ENCODE measurements at places on chromosomes 5 and 9.

GRCh38 chr5:123422433-123423277 is 548 bp downstream of the CEP120 start:
- no peak for DNase-seq

DNA sequence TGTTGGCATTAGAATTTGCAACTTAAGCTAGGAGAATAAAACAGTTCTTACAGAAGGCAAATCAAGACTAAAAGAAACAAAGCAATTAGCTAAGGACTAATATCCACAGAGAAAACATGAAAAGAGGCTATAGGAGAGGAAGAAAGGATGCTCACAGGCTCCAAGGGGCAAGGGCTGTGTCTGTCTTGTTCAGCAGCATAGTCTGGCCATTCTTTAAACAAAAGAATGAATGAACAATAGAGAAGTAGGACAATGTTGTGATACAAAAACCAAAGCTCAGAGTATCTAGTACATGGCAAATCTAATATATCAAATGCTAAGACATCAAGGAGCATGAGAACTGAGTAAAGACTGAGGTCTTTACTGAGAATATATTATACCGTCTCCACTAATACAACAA is 39.5 kb downstream of the PLPP1 start:
- no peak for DNase-seq

- DNase-seq = no peak
These were observed 451.1 kb downstream of the EBF1 start for GRCh38 chr5:158648631-158649030.

GRCh38 chr9:85321561-85321960 is 420.2 kb downstream of the AGTPBP1 start:
- DNase-seq = no peak

GRCh38 chr9:83151627-83152137 is 88.7 kb upstream of the RASEF start:
- no peak for DNase-seq

DNA sequence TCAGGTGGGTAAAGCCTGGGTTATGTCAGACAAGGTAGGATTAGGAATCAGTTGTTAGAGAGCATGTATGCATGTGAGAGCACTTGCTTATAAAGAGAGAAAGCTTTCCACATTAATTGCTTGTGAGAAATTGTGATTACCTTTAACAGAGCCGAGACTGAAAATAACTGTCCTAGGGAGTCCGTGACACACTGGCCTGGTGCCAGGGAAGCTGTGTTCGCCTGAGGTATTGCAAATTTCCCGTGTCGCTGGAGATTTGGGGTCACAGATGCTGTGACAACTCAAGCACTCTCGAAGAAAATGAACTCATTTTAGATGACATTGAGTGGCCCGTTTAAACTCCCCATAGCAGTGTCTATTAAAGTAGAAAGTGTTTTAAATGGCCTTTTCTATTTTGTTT is 9.6 kb downstream of the SLC1A1 start:
- DNase-seq = no peak

DNA sequence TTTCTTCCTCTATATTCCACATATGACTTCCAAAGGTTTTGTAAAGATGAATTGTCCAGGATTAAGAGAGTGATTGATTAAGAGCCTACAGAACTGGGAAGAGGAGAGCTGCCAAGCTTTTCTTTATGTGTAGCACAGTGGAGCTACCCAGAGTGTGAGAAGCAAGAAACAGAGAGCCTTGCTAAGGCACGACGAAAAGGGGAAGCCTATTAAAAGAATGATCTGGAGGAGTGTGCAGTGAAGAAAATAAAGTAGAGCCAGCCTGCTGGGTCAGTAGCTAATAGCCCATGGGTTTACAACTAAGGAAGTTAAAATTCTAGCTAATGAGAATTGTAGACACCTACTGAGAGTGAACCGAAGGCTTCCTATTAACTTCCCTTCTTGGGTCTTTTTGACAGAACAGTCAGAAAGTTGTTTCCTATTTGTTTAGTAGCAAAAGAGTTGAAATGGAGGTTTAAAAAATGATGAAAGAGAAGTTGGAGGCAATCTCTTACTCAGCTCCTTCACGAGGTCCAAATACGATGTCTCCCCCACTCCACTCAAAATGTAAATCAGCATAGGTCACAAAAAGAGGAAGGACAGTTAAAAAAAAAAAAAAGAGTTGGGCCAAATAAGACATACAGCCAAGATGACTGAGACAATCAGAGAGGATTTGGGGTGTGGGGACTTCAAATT is 957 bp upstream of the PRR16 start:
- no peak for DNase-seq

- no peak for DNase-seq
These were observed 90.5 kb upstream of the TNC start for GRCh38 chr9:115208501-115208900.

- DNase-seq = no peak
These were observed 51.6 kb upstream of the ELL2 start for GRCh38 chr5:96013254-96013653.

DNA sequence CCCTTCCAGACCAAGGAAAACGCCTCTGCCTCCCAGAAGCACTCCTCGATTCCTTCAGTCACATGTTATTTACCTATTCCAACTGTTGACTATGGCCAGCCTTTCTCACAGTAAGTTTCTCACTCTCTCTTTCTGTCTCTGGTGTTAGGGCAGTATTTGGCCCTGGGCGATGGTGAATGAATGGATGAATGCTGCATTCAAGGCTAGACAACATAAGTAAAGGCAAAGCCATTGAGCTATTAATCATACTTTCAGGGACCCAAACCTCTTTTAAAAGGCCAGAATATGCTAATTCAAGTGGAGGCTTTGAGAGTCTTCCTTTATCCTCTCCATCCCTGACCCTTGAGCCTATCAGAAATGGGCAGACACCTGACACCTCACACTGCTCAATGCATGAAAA is 78.5 kb downstream of the SEC61B start:
- no peak for DNase-seq

DNA sequence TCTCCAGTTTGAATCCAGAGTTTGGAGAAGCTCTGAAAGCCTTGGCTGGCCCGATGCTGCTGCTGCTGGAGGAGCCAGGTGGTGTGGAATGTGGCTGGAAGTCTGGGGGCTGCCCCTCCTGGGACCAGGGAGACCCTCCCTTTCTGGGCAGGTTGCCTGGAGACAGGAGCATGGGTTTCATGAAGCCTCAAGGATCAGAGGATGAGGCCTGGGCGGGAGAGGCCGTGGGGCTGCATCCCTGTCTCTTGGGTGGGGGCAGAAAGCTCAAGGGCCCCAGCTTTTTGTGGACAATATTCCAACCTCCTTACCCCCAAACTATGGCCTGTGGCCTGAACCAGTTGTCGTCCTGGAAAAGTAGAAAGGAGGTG is 10.1 kb downstream of the FGF18 start:
- no peak for DNase-seq

GRCh38 chr5:57681942-57682341 is 199.3 kb upstream of the ACTBL2 start:
- DNase-seq = no peak

DNA sequence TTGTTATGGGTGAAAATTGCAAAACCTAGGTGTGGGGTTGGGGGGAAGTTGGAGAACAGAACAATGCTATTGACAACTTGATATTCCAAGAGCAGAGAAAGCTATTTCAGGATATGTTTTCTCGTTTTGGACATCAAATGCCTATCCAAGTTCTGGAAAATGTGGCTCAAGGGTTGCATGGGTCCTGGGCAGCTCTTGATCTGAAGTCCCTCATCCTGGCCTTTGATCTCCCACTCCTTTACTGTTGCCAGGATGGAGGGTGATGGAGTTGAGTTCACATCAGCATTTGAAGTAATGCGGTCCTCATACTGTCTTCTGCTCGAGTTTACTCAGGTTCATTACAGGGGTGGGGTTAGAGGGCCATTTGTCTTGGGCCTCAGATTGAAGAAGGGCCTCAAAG is 76.9 kb upstream of the RPS23 start:
- DNase-seq = no peak

DNA sequence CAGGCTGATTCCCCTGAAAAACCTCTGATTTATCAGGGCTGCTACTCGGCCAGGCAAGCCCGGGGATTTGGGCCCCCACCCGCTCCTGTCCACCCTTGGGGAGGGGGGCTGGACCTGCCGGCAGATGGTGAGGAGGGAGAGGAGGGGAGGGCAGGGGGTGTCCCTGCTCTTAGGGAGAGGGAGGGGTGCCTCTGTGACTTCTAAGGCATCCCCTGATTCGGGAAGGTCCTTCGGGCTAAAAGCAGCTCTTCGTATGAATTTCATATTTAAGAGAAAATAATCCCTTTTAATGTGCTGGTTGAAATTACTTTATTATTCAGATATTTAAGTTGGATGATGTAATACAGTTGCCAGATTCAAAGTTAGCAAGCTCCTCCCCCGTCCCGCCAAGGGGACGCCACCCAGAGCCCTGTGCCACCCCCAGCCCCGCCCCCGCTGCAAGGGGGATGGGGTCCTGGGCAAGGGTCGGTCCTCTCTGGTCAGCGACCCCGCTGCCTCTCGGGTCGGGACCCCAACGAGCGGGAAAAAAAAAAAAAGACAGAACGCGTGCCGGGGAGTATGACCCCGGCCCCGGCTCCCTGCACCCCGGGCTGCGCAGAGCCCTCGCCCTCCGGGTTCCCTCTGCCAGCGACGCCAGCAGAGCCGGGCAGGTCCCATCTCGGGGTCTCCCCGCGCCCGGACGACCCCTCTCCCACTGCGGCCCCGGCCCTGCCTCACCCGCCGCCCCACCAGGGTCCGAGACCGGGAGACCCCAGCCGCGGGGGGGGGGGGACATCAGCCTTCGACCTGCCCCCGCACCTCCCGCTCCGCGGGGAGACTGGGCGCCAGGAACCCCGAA is 12.4 kb downstream of the LHX3 start:
- DNase-seq = no peak

- DNase-seq = no peak
These were observed 7.6 kb downstream of the SLC36A3 start for GRCh38 chr5:151295791-151296477.

DNA sequence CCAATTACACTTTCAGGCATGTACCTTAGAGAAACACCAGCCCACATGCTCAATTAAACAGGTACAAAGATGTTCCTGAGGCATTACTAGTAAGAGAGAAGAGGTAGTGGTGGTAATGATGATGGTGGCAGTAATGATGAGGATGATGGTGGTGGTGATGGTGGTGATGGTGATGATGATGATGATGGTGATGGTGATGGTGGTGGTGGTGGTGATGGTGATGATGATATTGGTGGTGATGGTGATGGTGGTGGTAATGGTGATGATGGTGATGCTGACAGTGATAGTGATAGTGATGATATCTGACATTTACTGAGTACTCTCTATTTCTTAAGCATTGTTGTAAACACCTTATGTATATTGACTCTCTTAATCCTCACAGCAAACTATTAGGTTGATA is 318.4 kb downstream of the NSG2 start:
- no peak for DNase-seq

- DNase-seq = no peak
These were observed 19.5 kb downstream of the FAM163B start for GRCh38 chr9:133589454-133590227.

- no peak for DNase-seq
These were observed 2.2 kb downstream of the PPP2CA start for GRCh38 chr5:134223406-134224248.

DNA sequence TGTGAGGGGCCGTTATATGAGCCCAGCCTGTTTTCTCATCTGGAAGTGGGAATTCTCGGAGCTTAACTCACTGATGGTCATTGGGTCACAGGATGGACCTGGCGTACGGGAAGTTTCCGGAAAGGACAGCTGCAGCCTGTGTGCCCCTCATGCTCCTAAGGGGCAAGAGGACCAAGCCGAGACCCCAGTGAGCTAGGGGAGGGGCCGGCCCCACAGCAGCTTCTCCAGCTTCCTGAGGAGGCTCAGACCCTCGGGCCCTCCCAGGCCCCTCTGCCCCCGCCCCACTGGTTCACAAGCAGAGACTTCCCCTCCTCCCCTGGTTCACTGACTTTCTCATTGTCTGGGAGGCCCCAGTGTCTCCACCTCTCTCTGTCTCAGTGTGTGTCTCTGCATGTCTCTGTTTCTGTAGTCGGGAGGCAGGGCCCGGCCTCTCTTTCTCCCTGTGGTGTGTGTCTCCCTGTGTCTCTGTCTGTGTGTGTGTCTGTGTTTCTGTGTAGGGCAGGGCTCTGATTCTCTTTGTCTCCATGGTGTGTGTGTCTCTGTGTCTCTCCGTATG is 32.3 kb upstream of the FIBCD1 start:
- DNase-seq = no peak

DNA sequence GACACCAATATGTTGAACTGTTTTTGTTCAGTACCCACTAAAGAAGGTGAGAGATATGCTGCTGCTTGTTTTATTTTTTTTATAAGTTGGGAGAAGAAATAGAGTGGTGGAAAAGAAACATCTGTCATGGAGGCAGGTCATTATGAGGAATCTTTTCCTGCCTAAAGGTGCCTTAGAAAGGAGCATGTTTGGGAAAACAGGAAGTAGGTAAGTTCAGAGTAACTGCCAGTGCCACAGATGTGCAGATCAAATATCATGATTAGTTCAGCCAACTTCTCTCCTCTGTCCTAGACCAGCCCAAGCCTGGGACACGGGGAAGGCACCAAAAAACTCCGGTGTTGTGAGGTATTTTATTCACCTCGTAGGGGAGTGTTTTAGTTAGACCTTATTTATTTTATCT is 144.2 kb downstream of the MAN2A1 start:
- DNase-seq = no peak

DNA sequence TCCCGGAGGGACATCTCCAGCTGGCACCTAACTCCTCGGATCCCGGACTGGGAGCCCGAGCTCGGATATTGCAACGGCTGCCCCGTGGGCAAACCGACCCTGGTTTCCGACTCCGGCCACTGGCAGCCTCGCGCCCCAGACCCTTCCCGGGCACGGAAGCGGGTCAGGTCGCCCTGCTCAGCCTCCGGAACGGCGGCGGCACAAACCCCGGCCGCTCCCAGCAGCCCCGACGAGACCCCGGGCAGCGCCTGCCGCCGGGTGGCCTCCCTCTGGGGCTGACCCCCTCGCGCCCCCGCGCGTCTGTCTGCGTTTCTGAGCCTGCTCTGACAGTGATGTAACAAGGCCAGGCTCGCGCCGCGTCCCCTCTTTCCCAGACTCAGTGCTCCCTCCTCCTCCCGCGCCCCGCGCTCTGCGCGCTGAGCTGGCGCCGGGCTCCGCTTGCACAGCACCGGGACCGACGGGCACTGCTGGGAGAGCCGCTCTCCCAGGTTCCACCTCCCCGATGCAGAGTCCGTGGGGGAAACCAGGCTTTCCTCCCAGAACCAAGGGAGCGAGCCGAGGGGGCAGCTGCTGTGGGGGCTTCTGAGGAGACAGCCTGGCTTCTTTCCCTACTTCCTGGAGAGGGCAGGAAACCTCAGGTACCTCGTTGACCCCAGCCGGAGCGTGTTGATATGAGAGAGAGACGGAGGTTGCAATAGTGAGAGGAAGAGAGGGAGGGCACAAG is at the start of gene TMEM215:
TMEM215 (plus strand) TSS at position 373 of the 724 bp plus-strand sequence. CDS start 644 bp downstream, outside the sequence.
- DNase-seq = no peak

DNA sequence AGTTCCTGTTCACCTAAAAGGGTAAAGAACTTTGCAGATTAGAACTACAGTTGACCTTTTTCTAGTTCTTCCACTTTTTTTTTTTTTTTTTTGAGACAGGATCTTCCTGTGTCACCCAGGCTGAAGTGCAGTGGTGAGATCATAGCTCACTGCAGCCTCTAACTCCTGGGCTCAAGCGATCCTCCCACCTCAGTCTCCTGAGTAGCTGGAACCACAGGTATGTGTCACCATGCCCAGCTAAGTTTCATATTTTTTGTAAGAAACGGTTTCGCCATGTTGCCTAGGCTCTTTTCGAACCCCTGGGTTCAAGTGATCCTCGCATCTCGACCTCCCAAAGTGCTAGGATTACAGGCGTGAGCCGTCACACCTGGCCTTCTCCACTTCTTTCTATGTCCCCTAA is 39.7 kb upstream of the TNFAIP8 start:
- DNase-seq = no peak

Measured in GM12878 (cell line).